ENCODE measurements at places on chromosomes 4 and X.
A peak's percentile ranks its signal among the peaks of the same experiment; 100 is the strongest.

- DNase-seq: no peak
Observed at GRCh38 chr4:20318909-20319277, 67.2 kb downstream of the SLIT2 start.

DNA sequence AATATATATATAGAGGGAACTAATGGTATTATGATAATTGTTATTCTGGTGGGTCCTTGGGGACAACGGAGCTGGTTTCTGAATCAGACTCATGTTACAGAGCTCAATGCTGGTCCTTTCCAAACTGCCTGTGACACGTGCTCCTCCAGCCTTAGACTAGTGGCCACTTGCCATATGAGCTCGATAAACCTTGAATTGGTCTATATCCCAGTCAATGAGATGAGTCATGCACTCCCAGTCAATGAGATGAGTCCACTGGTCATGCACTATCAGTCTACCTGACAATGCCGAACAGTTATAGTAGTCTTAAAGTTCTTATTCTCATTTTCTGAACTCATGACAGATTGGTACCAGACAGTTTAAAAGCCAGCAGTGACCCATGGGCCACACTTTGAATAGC lies 325.2 kb downstream of the LDB2 start:
- DNase-seq: no peak

- DNase-seq: no peak
Observed at GRCh38 chr4:2788532-2789103, 4.3 kb upstream of the SH3BP2 start.

- no peak for DNase-seq
Observed at GRCh38 chr4:135185256-135185655, 983.7 kb upstream of the PABPC4L start.

DNA sequence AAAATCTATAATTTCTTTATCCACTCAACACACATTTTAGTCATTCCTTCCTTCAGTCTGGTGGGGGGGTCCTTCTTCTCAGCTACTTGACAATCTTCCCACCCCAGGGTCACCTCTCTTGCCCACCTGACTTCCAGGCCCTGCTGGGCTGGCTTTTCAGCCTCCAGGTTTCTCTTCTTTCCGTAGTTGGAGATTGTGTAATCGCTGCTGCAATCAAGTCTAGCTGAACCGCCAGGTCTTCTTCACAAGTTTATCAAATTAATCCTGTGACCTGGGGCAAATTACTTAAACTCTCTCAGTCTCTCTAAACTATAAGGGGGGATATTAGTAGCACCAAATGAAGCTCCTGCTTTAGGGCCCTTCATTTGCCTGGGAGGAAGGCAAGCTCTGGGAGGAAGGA lies 102.9 kb upstream of the TNIP3 start:
- no peak for DNase-seq

DNA sequence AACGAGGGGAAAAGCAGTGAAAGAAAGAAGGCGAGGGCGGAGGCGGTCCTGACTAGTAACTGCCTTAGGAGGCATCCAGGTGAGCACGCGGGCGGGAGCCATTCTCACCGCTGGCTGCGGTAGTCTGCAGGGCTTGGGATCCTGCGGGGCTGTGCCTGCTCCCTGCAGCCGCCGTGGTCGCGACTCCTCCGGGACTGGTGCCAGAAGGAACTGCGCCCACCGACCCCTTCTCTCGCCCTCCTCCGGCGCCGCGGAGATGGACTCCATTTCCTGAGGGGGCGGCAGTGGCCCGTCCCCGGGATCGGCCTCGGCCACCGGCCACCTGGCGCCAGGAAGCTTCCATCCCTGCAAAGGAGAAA lies 543 bp downstream of the NFXL1 start:
- DNase-seq: no peak

DNA sequence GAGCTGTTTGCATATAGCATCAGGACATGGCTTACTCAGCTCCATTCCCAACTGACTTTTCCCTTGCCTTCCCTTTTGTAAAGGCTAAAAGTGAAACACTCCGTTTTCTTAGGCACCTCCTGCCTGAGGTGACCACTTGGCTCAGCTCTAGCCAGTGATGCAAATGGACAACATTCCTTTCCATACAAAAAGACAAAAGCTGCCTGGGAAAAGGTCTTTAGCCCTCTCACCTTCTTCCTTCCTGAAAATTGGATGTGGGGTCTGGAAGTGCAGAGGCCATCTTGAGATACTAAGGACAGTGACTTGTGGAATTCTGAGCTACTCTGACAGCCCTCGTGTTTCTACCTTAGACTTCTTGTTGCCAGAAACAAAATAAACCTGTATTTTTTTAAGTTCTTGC lies 27.7 kb upstream of the SFRP2 start:
- no peak for DNase-seq

DNA sequence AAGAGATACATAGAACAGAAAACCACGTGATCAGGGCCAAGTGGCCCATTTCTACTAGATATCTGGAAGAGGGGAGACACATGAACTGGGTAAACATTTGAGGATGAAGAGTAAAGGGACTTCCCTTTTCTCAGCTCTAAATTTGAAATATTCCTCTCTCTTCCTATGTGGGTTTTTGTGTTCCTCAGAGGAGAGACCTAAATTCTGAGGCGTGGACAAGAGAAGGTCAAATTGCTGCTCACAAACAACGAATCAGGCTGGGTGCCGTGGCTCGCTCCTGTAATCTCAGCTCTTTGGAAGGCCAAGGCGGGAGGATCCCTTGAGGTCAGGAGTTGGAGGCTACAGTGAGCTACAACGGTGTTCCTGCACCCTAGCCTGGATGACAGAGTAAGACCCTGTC lies 216.0 kb downstream of the PTTG2 start:
- DNase-seq: no peak

DNA sequence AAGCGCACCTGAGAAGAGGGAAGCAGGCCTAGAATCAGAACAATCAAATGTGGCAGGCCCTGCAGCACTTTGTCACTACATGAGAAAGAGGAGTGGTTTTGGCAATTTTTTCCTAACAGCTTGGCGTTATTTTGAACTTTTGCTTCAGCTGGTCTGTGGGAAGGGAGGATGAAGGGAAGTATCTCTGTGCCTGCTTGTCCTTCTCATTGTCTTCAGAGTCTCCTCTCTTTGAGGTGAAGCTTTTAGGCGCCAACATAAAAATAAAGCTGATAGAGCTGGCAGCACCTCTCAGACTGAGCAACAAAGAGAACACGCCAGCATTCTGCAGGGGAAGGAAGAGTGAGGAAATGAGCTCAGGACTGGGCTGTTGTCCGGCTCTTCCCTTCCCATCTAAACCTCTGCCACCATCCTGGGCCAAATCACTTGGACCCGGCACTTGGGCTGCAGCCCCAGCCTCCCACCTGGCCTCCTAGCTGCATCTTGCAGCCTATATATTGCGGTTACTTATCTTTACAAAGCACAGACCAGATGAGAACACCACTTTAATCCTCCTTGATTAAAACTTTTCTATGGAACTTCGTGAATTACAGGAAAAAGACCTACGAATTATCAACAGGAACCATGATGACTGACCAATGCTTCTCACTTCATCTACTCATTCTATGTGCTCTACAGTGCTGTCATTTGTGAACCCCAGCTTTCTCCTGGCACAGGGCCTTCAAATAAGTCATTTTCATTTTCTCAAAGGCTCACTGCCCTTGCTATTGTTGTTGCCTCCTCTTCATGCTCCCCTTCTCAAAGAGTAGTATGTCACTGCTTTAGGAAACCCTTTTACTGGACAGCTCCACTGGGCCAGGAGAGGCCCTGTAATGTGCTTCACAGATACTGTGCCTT lies 476.4 kb upstream of the HS3ST1 start:
- no peak for DNase-seq

- no peak for DNase-seq
Observed at GRCh38 chr4:110612631-110613269, 10.1 kb downstream of the PITX2 start.

GRCh38 chrX:10028283-10029104 lies 61.3 kb downstream of the CLDN34 start:
- no peak for DNase-seq

DNA sequence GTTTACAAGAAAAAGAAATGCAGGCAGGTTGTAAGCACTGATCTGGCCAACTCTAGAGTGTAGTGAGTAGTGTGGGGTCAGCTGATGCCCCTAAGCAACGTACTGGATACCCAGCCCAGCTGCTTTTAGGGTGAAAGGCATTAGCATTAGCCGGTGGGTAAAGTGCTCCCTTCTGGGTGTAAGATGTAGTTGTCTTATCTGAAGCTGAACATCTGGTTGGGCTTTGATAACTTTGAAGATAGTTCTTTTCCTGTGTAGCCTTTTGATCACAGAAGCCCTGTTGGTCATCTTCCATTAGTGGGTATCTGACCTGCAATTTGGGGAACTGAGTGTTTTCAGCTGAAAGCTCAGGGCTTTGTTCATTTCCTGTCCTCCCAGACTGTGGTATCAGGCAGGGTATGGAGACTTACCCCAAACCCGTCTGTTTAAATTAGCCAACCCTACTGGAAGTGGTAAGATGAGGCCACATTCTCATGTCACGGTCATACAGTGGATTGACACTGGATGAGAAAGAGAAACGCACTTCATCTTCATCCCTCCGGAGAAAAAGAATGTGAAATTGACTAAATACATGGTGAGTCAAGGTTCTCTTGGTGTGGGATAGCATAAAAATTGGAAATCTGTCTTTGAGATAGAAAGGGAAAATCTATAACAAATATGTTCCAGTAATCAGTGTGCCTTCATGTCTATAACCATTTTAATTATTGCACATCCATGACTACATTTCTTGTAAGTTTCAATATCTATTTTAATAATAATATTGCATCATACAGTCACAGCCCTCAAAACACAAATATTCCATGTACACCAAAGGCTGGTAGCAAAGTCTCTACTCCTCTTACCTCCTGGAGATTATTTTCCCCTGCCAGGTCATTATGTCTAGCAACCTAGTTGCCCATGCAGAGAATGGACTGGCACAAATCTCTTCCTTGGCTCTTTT lies 8.7 kb downstream of the RHOH start:
- no peak for DNase-seq

- no peak for DNase-seq
Observed at GRCh38 chr4:146054676-146055075, 116.1 kb upstream of the ZNF827 start.

GRCh38 chrX:132207996-132208395 lies 11.3 kb downstream of the RAP2C start:
- no peak for DNase-seq

DNA sequence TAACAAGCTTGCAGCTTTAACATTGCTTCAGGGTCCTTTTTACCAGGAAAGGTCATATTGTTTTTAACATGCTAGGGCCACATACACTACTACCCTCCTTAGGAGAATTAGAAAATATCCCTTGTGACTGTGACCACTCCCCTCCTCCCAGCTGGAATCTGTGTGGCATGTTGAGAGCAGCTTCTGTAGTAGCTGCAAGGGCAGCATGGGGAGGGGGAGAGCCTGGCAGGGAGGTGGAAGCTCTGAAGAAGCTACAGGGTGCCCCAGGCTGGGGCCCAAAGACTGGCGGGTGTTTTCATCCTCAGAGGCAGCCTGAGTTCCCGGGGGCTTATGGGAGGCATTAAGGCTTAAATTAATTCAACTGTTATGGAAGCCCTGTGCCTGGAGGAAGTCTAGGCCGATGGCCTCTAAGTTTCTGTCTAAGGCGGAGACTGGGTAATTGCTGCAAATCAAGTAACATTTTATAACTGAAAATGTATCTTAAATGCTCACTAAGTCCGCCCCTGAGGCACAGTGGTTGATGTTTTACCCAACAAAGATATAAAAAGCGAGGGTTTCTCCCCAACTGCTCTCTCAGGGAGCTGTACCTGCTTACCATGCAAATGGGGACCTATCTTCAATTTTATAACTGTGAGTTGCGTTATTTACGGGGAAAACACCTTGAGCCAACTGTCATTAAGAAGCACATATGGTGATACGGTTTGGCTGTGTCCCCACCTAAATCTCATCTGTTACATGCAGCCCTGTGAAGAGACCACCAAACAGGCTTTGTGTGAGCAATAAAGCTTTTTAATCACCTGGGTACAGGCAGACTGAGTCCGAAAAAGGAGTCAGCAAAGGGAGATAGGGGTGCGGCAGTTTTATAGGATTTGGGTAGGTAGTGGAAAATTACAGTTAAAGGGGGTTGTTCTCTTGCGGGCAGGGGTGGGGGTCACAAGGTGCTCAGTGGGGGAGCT lies 37.4 kb upstream of the STS start:
- no peak for DNase-seq

GRCh38 chrX:134548257-134549201 lies 88.6 kb downstream of the HPRT1 start:
- DNase-seq: no peak

DNA sequence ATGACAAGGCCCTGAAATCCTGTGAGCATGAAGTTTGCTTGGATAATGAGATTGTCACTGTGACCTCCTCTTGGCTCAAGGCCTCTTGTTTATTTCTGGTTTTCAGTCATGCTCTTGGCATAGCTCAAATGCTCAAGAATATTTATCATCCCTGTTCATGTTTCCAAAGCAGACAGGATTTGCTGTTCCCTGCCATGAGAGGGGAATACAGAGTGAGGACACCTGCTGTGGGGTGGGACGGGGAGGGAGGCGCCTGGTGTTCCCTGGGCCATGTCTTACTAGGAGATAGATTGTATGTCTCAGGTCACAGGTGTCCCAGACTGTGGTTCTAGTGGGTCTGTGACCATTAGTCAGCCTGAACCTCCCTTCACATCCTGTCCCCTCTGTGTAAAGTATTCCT lies 34.9 kb upstream of the SH3RF1 start:
- DNase-seq: no peak

DNA sequence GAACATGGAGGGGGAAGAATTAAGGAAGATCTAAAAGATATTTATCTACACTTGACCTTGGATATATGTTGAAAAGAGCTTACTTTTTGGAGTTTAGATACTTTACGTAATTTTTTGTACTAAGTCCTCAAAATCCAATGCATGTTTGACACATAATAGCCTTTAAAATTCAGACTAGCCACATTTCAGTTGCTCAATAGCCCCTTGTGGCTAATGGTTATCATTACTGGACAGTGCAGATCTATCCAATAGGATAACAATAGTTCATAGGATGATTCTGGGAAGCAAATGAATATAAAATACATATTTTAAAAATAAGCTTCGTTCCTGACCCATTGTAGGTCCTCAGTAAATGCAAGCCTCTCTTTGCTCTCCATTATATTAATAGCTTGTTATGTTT lies 13.8 kb downstream of the AP1AR start:
- DNase-seq: no peak

DNA sequence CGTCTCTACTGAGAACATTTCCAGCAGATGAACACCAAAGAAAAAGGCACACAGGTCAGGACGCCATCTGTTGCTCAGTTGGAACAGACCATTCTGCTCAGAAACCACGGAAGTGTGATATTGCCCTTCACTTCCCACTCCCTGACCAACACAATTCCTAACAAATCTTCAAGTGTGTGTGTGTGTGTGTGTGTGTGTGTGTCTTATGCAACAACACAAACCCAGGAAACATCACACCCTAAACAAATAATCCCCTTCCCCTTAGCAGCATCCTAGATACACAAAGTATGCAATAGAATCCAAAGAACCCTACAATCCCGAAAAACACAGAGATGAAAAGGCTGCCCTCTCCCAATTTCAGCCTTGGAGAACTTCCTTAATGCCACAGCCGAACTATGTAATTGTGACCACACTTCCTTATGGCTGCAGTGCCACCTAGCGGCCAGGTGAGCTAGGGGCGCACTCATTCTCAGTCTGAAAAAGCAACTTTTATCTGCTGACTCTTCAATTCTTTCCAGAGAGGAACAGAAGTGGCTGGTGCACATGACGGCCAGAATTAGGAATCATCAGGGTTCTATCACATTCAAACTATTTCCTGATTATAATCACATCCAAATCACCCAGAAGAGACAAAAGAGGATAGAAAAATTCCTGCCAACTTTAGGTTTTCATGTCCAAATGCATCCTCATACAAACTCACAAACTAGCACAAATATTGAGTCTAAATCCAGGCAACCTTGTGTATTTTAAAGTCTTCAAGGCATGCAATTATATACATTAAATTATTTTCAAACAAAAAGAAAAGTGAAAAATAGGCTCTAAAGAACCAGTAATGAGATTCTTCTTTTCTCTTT lies 164.9 kb downstream of the DHX15 start:
- DNase-seq: peak; percentile 52

Measured in foreskin melanocyte (primary cell).